ENCODE measurements at places on chromosomes 6 and 20.

GRCh38 chr20:35711588-35712209, 12.5 kb downstream of the ROMO1 start:
- DNase-seq: no peak

DNA sequence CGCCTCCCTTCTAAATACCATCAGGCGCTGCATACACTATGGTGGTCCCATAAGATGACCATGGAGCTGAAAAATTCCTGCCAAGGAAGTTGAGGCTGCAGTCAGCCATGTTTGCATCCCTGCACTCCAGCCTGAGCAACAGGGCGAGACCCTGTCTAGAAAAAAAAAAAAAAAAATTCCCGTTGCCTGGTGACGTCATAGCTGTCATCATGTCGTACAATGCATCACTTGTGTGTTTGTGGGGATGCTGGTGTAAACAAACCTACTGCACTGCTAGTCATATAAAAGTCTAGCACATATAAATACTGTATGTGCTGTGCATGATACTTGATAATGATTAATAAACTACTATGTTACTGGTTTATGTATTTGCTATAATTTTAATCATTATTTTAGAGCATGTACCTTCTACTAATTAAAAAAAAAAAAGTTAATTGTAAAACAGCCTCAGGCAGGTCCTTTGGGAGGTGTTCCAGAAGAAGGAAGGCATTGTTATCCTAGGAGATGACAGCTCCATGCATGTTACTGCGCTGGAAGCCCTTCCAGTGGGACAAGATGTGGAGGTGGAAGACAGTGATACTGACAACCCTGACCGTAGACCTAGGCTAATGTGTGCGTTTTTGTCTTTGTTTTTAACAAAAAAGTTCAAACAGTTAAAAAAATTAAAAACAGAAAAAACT, 132.6 kb downstream of the BANF2 start:
- DNase-seq: no peak

- no peak for DNase-seq
These were observed 113.0 kb upstream of the SLC22A23 start for GRCh38 chr6:3569816-3570215.

GRCh38 chr6:52162940-52163908, 23.0 kb upstream of the IL17A start:
- no peak for DNase-seq

GRCh38 chr20:22288957-22289356, 295.4 kb downstream of the FOXA2 start:
- DNase-seq: no peak

DNA sequence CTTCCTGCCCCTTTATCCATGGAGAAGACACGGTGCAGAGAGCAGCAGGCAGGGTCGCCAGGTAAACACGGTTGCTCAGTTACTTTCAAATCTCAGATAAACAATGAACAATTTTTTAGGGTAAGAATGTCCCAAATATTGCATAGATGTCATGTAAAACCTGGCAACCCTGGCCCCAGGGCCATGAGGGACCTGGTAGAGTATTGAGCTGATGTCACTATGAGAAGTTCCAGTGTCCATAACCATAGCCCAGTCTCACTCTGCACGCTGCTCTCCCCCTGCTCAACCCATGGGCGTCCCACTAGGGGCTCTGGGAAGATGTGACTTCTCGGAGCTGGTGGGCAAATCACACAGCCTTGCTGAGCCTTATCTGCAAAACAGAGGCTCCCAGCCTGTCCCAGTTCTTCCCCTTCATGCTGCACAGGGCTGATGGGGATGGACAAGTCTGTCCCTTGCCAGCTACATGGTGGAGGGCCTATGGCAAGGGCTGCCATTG, 71.3 kb upstream of the TOP1 start:
- DNase-seq: no peak

DNA sequence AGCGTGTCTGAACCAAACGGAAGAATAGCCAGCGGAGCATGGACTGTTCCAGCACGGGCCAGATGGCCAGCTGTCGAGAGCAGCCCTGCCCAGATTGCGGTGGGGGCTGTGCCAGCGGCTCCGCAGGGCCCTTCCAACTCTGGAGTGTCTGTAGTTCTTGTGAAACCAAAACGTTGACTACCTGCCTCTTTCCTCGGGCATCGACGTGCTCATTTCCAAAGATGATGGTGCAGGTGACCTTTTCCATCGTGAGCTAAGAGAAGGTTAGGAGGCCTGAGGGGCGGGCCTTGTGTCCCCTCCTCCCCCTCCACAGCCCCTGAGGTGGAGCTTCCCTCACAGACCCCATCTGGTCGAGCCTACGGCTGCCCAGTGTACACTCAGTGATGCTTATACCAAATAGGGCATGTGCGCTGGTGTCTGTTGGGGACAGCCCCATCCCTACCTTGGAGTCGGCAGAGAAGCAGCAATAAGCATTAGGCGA, 12.9 kb upstream of the C20orf144 start:
- no peak for DNase-seq

DNA sequence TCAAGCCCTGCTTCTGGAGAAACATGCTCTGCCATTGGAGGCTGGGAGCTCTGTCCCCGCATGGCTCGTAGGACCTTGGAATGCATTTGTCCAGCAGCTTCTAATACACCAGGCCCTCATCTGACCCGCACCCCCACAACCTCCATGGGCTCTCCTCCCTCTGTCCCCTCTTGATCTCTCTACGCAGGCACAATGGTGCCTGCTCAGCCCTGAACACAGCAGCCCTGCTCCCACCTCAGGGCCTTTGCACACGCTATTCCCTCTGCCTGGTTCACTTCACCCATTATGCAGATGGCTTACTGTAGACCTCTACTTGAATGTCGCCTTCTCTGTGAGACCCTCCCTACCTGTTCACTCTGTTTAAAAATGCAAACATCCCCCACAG, 27.0 kb upstream of the PTGIS start:
- no peak for DNase-seq

GRCh38 chr6:5231289-5231688, 29.5 kb downstream of the LYRM4 start:
- DNase-seq: no peak

GRCh38 chr20:1827974-1828785, 67.0 kb upstream of the SIRPA start:
- no peak for DNase-seq

DNA sequence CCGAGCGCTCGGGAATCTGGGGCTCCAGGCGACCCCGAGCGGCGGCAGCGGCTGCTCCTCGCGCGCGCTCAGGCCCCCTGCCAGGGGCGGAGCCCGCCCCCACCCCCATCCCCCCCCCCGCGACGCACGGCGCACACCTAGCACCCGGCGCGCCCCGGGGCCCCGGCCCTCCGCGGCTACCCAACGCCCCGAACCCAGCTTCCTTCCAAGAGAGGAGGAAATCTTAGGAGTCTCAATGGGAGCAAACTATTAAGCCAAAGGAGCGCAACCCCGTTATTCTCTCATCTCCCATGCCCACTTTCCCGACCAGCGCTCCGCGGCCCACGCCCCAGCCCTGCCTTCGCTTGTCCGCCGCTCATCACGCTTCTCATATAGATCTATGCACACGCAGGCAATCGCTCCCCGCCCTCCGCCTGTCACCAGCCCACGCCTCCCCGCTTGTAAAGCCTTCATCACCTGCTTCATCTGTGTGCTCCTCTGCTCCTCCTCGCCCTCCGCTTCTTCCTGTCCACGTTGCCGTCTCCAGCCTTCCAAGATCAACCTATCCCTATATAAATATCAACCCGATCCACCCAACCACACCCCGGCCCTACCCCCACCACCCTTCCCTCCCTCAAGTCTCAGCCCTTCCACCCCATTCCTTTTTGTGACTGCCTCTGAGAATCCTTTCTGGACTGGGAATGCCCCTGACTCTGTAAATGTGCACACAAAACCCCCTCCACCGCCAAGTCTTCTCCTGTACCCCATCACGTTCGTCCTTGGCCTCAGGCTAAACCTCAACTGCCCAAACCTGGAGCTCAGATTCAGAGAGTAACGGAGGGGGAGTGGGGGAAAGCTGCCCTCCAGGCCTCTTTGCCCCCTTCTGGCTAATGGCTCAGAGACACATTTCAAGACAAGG, at the start of gene DLK2:
Gene DLK2, minus strand, starts transcription at position 18 of the 898 bp plus-strand sequence. CDS start 723 bp downstream, outside the sequence.
- DNase-seq: no peak

- peak; percentile 83 for DNase-seq
These were observed 38.0 kb downstream of the PIM1 start for GRCh38 chr6:37207903-37208456.

DNA sequence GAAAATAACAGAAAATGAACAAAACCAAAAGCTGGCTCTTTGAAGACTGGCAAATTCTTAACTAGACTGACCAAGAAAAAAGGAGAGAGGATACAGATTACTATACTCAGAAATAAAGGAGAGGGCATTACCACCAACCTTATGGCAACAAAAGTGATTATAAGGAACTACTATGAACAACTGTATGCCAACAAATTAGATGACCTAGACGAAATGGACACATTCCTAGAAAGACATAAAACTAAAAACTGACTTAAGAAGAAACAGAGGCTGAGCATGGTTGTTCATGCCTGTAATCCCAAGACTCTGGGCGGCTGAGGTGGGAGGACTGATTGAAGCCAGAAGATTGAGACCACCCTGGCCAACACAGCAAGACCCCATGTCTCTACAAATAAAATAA, 33.5 kb downstream of the TRPC4AP start:
- DNase-seq: no peak

GRCh38 chr6:36000451-36000850, 24.0 kb downstream of the SLC26A8 start:
- no peak for DNase-seq

- no peak for DNase-seq
These were observed 66.0 kb downstream of the HS3ST5 start for GRCh38 chr6:114276783-114277182.

- no peak for DNase-seq
These were observed 4.5 kb upstream of the SERINC1 start for GRCh38 chr6:122476131-122476530.

- DNase-seq: peak; percentile 4
These were observed 15.7 kb downstream of the RNASET2 start for GRCh38 chr6:166940643-166941068.

GRCh38 chr20:35515949-35516645, 13.4 kb downstream of the C20orf173 start:
- DNase-seq: no peak

DNA sequence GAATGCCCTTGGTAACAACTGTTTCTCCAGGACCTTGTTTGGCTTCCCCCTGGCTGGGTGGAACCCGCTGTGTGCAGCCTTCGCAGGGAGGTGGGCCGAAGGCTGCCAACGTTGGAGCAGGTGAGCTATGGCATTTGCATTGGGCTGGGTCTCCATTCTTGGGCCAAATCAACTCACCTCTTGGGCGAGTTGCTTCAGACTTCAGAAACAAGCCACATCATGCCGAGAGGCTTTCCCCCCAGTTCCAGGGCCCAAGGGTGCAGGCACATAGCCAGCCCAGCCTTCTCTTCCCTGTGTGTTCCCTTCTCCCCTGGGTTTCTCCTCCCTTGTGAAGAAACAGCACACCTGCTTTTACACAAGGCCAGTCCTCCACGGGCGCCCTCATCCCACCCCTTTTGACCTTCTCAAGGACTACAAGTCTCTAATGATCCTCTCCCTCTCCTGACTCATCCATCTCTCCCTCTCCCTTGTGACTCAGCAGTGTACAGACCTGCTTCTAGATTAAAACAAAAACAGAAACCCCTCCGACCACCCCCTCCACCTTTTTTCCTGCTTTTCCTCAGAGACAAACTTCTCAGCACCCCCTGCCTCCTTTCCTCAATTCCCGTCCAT, 41.6 kb downstream of the FAM209B start:
- DNase-seq: no peak

DNA sequence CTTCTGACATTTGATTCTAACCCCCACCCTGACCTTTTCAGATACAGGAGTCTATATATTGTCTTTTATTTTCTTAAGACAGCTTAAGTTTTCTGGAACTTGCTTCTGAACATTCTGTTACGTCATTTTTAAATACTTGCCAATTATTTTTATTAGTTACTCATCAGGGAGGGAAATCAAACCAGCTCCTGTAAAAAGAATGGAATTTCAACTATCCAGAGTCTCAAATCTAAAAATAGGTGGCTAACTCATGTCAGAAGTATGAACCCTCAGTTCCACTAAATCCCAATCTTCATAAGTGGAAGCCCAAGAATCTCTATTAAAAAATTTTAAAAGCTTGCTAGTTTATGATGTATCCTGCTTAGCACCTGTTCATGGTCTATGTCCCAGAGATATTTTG, 900.0 kb downstream of the KIF16B start:
- DNase-seq: no peak

DNA sequence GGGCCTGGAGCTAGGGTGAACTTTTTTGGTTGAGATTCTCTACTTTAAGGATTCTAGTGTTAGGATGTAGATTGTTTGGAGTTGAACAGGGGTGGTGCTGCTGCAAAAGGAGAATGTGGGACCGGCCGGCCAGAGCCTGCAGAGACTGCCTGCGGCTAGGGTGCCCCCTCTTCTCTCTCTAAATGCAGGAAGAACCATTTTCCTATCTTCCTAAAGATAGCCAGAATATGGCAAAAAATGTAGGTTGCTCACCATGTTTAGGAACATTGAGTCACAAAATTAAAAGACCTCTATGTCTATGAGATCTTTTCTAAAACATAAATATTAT, 39.5 kb downstream of the BICRAL start:
- no peak for DNase-seq

- peak; percentile 20 for DNase-seq
These were observed at the start of gene C6orf62 for GRCh38 chr6:24719125-24719971. TSS of gene C6orf62 (minus strand) at chr6:24719154. CDS start at chr6:24718668, 486 bp downstream.
